CD4-positive, alpha-beta T cell treated with Interleukin-4 for 1 hour (primary cell): ENCODE measurements at places on chromosomes 3 and 15.

DNA sequence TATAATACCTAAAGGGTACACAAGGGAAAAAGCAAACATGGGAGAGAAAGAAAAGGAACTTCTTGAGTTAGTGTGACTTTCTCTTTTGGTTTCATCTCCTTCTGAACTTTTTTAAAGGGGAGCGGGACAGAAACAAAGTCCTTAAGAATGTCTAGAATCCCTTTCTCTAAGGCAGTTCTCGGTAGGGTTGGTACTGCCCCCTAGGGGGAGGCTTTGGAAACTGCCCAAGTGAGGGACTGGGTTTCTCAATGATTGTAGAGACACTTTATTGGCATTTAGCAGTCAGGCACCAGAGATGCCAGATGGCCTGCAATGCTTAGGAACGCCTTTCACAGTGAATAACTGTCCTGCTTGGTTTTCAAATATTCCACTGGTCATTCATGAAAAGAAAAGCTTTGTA lies 172.7 kb downstream of the WDR72 start:
- DNase-seq = no peak

DNA sequence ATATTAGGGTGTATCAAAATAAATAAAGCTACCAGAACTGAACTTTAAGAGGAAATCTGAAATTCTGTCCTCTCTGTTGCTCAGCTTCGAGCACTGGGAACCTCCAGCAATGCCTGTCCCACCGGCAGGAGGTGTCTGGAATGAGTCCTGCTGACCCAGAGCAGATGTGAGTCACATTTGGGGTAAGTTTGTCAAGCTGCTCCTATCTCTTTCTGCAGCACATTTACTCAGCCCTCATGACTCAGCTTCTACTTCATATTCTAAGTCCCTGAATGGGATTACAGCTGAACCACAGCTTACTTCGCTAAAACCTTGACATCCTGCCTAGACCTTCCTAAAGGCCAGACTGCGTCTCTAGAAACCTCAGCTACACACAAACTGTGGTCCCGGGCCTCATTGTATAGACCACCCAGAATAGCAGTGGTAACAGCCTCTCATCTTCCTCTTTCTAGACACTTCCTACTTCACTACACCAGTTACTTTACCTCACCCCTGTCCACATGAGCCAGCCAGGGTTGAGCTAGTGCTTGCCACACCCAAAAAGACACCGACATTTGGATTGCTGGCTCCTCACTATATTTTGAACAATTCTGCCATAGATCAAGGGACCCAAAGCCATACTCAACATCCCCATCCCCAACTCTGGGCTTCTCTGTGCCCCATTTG lies 109.6 kb upstream of the TMCO5A start:
- DNase-seq = no peak

- peak; percentile 7 for DNase-seq
Observed at GRCh38 chr15:67685008-67685599, 140.2 kb upstream of the SKOR1 start.

DNA sequence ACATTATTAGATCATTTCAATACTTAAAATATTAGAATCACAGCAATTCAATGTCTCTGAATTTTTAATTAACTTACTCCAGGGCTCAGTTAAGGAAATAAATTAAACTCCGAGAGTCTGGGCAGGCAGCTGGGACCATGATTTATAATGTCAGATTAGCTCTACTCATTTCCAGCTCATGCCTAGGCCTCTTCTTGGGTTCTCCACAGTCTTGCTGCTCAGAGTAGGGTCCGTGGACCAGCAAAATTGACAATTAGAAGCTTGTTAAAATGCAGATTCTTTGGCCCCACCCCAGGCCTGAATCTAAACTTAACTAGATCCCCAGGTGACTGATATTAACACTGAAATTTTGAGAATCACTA lies 28.2 kb downstream of the ADAMTS9 start:
- DNase-seq = no peak

GRCh38 chr15:27353856-27354255 lies 382.9 kb downstream of the GABRG3 start:
- DNase-seq = no peak

DNA sequence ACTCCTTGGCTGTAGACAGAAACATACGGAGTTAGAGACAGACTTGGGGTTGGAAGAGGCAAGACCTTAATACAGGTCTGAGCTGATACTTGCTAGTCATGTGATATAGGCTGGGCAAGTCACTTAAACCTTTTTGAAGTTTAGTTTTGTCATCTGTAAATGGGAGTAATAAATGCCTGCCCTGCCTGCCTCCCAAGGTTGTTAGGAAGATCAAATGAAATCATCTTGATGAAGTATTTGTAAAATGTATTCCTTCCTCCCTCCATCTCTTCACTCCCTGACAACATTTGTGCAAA lies 2.9 kb downstream of the PXK start:
- DNase-seq = no peak

GRCh38 chr3:18752273-18752934 lies 327.3 kb upstream of the SATB1 start:
- DNase-seq = no peak

GRCh38 chr15:97234851-97235610 lies 725.5 kb upstream of the ARRDC4 start:
- no peak for DNase-seq

GRCh38 chr3:174125267-174125824 lies 727.8 kb downstream of the NLGN1 start:
- DNase-seq = no peak

- DNase-seq = no peak
Observed at GRCh38 chr3:12590096-12590495, 33.2 kb downstream of the MKRN2 start.

GRCh38 chr3:138336454-138336999 lies 6.9 kb upstream of the NME9 start:
- no peak for DNase-seq

DNA sequence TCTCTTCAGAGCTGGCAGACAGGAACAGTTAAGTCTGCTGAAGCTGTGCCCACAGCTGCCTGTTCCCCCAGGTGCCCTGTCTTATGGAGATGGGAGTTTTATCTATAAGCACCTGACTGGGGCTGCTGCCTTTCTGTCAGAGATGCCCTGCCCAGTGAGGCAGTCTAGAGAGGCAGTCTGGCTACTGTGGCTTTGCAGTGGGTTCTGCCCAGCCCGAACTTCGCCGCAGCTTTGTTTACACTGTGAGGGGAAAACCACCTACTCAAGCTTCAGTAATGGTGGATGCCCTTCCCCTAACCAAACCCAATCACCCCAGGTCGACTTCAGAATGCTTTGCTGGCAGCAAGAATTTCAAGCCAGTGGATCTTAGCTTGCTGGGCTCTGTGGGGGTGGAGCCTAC lies 91.2 kb downstream of the SLC25A26 start:
- peak; percentile 44 for DNase-seq

- no peak for DNase-seq
Observed at GRCh38 chr3:64568895-64569517, 118.8 kb downstream of the ADAMTS9 start.

GRCh38 chr15:96497951-96498350 lies 167.5 kb downstream of the NR2F2 start:
- DNase-seq = no peak

DNA sequence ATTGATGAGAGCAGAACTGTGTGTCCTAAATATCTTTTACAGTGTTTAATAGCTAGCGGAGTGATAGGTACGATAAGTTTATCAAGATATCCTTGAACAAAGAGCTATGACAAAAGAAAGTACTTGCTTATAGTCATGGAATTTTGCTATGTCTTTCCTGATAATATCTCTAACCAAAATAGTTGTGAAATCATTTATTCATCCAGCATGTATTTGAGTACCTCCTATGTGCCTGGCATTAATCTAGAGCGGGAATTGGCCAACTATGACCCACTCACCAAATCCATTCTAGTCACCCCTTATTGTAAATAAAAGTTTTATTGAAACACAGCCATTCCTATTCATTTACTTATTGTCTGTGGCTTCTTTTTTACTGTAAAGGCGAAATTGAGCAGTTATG lies 46.6 kb downstream of the ZFAND6 start:
- DNase-seq = no peak

GRCh38 chr15:73812806-73813465 lies 59.8 kb upstream of the INSYN1 start:
- no peak for DNase-seq

- DNase-seq = no peak
Observed at GRCh38 chr3:191688756-191689433, 227.9 kb downstream of the PYDC2 start.

- no peak for DNase-seq
Observed at GRCh38 chr3:72548981-72549380, 299.3 kb downstream of the SHQ1 start.

DNA sequence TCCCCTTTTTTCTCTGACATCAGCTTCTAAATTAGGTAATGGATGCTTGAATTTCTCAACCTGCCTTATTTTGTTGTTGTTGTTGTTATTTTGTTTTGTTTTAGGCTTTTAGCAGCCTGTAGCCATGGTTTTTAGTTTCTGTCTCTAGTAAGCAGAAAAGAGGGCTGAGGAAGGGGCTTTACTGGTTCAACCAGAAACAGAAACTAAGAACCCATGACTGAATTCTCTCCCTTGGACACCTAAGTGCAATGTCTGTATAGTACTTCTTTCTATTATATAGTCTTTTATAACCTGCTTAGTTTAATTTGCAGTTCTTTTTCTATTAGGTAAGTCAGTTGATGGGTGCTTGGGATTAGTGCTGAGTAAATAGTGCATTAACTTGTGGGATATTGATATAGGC lies 129.0 kb downstream of the BBX start:
- DNase-seq = no peak

DNA sequence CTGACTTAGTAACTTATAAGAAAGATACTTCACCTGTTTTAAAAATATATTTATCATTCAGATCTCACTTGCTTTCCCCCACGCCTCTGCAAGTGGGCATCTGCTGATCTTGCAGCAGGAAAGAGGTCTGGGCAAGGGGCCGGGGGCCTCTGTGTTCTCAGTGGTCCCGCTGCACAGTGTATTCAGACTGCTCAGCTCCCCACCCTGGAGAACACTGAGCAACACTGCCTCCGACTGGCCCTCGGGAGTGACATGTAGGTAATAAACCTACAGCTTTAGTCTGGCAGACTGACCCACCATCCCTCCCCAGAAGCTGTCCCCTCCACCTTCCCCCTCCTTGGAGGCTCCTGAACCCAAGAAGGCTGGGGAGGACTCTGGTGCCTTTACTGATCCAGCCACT lies 43.8 kb downstream of the GABRB3 start:
- DNase-seq = no peak

DNA sequence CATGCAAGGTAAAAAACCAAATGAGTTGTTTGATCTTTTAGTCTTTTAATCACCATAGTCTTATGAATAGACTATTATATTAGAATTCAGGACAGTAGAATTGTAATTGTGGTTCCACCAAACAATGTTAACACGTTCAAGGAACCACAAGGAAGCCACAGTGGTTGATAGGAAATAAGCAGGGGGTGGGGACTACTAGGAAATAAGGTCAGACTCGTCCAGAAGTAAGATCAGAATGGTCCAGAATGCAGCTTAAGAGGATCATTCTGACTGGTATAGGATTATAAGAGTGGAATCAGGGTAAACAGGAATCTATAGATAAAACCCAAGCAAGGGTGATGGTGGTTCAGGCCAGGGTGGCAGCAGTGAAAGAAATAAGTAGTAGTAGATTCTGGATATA lies 7.5 kb downstream of the MYNN start:
- peak; percentile 14 for DNase-seq

DNA sequence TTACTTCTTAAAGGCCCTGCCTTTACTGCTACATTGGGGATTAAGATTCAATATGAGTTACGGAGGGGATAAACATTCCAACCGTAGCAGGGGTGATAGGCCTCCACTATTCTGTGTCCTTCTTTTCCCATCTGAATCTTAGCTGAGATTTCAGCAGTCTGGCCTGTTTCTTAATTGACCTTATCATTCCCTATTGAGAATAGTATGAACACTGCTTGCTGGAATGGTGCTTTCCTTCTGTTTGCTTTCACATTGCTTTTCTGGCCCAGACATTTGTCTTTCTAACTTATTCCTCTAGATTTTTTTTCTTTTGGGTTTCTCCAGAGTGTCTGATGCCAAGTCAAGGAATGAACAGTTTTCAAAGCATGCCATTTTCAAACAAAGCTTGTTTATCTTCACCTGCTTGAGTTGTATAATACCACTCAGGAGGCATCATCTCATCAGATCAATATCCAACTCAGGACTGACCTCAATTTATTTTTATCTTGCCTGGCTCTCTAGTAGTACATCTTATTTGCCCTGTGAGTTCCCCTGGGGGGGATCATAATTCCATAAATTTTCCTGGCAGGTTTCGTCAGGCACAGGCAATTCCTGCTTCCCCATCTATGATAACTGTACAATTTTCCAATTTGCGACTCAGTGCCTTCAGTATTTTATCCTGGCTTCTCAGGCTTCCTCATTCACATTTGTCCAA lies 161.1 kb upstream of the STT3B start:
- no peak for DNase-seq

DNA sequence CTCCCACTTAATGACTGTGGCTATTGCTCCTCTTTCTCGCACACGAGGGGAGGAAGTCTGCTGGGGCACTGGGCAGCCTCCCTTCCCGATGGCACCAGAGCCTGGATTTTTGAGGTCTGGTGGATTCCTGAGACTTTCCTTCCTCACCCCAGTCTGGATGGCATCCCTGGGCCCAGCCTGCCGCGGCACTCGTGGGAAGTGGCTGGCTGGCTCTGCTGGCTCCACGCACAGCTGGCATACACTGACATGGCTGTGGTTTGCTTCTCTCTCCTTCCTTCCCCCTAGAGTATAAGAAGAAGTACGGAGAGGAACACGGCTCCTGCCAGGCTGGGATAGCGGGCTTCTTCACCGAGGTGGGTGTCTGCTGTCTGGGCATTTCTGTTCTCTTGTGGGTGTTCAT lies 319.8 kb upstream of the LRRFIP2 start:
- no peak for DNase-seq

DNA sequence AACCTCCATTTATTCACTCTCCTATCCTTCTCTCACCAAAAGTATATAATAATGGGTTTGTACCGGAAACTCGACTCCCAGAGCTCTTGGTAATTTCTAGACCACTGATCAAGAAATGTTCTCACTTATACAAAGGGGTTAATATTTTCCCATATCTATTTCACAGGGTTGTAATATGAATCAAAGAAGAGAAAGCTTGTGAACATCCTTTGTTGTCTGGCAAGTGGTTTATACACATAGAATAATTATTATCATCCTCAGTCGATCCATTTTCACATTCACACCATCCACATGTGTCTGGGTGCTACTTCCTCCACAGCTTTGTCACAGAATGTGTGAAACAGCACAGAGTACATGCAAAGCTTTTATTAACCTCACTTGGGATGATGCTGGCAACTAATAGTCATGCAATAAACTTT lies 29.9 kb upstream of the STT3B start:
- peak; percentile 11 for DNase-seq

DNA sequence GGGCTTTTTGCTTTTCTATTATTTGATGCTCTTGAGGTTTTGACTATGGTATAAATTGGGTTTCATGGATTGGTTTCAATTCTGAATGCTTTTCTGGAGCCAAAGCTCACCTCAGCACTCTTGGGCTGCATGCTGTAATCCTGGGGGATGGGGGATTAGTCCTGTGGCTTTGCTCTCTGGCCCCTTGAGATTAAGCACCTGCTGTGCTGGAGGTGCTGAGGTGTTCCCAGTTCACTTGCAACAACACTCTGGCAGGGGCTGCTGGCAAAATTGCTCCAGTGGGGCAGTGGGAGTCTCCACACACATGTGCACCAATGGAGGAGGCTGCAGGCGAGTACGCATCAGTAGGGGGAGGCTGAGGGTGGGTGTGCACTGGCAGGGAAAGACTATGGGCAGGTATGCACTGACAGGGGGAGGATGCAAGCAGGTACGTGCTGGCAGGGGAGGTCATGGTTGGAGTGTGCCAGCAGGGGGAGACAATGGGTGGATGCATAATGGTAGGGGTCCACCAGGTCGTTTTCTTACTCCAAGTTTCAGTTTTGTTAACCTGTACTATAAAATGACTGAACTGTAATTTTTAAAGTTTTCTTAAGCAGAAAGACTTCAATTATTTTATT lies 489.2 kb downstream of the FGF12 start:
- no peak for DNase-seq

- peak; percentile 60 for DNase-seq
Observed at GRCh38 chr15:80455668-80456442, 51.7 kb downstream of the ARNT2 start.
